ENCODE measurements at places on chromosomes 5 and 9.

GRCh38 chr9:94622087-94622800 lies 17.1 kb downstream of the FBP1 start:
- no peak for DNase-seq

DNA sequence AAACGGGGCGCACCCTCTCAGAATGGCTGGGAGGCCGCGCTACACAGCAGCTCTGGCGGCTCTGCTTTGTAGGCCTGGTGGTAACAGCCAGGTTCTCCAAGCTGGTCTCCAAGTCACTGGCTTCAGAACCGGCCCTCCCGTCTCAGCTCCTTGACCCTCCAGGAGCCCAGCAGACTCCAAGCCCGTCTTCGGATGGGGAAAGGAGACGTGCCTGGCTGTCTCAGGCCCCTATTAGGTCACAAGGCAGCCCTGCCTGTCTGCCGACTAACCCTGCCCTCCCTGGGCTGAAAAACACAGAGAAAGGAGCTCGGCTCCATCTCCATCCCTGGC lies 2.2 kb downstream of the ASB6 start:
- DNase-seq, result no peak

DNA sequence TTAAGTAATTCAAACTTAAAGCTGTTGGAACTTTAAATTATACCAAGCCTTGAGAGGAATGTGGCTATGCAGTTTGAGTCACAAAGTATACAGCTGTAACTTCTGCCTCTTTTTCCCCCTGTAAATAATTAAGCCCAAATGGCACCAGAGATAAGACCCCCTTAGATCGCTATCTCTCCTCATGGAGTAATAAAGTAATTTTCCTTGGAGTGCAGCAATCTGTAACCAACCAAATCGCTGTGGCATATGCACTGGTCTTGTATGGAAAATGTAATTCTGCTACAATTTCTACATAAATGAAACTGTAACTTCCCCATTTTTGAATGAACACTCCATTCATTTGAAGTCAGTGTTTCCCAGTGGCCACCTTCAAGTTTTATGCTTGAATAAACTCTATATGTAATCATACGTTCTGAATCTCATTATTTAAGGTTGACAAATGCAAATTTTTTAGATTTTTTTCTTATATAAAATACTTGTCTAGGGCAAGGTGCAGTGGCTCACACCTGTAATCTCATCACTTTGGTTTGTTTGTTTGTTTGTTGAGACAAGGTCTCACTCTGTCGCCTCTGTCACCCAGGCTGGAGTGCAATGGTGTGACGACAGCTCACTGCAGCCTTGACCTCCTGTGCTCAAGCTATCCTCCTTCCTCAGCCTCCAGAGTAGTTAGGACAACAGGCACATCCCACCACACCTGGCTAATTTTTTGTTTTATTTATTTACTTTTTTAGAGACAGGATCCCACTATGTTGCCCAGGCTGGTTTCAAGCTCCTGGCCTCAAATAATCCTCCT lies 12.3 kb downstream of the SUSD1 start:
- no peak for DNase-seq

GRCh38 chr9:132037458-132037857 lies 42.2 kb downstream of the MED27 start:
- no peak for DNase-seq

DNA sequence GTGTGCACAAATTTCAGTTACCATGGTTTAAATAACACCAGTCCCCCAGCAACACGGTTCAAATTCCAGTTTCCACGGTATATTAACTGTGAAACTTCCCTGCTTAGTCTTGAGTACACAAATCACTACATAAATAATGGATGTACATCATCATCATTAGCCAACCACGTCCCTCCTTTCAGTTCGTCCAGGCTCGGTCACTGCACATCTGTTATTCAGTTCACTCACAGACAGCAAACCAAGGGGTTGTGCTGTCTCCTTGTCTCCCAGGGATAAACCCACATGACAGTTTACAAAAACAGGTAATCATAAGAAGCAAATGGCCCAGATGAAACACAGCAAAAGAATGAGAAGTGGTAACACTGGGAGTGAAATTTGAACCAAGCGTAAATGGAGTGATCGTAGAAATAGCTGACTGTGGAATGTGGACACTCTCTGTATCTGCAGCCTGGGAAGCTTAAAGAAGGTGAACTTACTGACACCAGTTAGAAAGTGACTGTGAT lies 61.0 kb upstream of the RAD23B start:
- DNase-seq, result peak; percentile 63

DNA sequence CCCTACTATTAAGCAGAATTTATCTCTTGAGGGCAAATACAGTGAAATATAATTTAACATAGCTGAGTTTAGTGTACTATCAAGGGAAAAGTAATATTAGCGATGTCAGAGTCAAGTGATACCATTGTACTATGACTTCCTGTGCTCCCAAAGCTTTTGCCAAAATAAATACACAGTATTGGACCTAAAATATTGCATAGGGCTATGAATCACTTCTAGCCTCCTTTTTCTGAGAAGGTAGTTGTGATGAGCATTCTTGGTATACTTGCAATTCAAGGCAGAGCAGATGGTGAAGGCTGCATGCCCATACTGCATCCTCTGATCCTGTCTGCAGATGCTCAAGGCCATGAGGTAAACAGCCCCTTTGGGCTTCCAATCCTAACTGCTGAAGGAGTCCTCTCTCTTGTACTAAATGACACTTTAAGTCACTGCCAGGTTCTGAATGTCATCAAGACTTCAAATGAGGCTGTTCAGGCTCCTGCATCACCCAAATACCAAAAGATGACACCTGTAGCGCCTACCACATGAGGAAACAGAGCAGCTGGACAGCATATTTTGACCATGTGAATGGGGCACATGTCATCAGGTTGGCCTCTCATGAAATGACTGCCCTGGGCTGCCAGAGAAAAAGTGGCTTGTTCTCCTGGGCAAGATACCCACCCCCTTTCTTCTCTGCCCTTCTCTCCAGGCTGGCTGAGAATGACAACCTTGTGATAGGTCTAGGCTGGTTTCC lies 29.7 kb upstream of the PPP2CA start:
- DNase-seq, result no peak

DNA sequence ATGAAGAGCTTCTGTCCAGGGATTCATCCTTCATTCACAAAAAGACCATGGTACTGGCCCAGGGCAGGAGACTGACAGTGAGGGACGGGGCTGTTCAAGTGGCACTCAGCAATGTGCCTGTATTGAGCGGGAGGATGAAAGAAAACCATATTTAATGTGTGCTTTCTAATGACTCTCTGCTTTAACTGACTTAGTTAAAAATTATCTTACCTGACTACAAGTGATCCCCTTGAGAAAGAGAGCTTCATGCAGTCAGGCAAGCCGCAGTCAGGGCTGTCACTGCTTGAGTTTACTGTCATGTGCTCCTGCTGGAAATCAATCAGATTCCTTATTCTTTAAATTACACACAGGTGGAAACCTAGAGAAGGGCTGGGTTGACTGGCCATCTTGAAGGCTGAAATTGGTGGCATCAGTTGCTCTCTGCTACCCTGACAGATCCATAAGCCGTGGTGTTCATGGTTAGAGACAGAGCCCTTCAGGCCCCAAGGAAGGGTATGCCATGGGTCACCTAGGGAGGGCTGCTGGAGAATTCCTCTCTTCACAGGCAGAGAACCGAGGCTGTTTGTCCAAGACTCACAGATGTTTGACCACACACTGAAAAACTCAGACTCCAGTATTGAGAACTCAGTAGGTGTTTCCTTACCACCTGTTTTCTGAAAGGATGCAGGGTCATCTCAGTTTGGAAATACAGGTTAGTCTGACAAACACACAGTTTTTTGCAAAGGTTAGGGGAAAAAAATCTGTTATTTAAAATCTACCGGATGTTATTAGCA lies 70.9 kb downstream of the TRIO start:
- no peak for DNase-seq

GRCh38 chr5:69206528-69207190 lies 17.3 kb downstream of the CENPH start:
- DNase-seq, result peak; percentile 47

GRCh38 chr5:178237431-178238312 lies 5.1 kb upstream of the PHYKPL start:
- no peak for DNase-seq

GRCh38 chr9:89911721-89912604 lies 307.2 kb downstream of the GADD45G start:
- peak; percentile 6 for DNase-seq

GRCh38 chr5:109630093-109630492 lies 59.6 kb upstream of the MAN2A1 start:
- DNase-seq, result peak; percentile 43

- DNase-seq, result no peak
Observed at GRCh38 chr5:80249901-80250300, 5.9 kb downstream of the SERINC5 start.

- no peak for DNase-seq
Observed at GRCh38 chr9:82081496-82081895, 92.9 kb downstream of the SPATA31D1 start.

DNA sequence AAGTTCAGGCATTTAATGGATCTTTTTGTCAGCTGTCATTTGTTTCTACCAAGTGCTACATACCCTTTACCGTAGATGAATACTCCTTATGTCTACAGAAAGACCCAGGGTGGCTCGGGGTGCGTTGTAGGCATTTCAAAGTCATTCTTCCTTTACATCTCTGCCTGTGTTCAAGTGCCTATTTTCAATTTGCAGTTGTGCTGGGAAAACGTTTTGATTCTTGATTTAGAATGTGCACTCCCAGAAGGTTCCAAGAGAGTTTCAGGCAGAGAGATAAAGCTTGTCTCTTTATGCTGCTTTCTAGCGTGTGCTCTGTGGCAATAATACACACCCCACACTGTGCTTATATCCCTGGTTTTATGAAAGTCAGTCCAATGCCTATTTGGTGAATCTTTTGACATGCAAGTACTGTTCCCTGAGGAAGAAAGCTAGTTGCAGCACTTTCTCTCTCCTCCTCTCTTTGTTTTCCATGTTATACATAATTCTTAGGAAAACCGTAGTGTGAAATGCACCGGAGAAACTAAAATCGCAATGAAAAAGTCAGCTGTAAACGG lies 828.1 kb upstream of the ZNF608 start:
- no peak for DNase-seq

DNA sequence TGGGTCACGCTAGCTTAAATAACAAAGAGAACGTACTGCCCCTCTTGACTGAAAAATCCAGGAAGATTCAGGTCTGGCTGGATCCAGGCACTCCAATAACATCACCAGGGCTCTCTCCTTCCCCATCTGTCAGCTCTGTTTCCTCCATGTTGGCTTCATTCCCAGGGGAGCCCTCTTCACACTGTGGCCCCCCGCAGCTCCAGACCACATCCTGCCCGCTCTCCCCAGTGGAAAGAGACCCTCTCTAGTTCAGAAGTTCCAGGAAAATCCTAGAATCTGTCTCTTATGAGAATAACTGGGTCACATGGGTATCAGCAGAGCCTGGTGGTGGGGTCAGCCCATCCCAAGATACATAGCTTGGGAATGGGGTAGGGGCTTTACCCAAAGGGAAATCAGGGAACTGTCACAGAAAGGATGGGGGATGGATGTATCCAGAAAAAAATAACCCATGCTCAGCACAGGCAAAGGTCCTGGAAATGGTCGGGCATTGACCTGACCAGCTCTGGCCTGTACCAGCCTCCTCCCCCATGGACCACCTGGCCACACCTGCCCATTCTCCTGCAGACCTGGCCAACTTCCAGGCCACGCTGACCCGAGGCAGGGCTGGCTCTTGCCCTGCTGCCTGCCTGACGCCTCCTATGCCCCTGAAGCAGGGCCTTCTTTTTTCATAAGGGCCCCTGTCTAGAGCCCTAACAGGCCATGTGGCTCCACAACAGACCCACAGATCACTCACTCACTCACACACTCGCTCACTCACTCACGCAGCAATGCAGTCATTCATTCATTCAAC lies 65.9 kb downstream of the COL23A1 start:
- no peak for DNase-seq

GRCh38 chr5:64707191-64707590 lies 16.9 kb downstream of the SHISAL2B start:
- DNase-seq, result no peak

- DNase-seq, result no peak
Observed at GRCh38 chr5:119264186-119264585, 91.6 kb upstream of the TNFAIP8 start.

GRCh38 chr5:139867581-139867980 lies 72.0 kb downstream of the PSD2 start:
- DNase-seq, result no peak

GRCh38 chr9:90092508-90092907 lies 487.7 kb downstream of the GADD45G start:
- DNase-seq, result no peak

GRCh38 chr5:91277840-91278239 lies 105.3 kb downstream of the ARRDC3 start:
- no peak for DNase-seq

- no peak for DNase-seq
Observed at GRCh38 chr5:142219146-142219545, 105.7 kb downstream of the SPRY4 start.

GRCh38 chr5:86716121-86716520 lies 98.4 kb downstream of the COX7C start:
- DNase-seq, result no peak

GRCh38 chr5:134099288-134099872 lies 15.1 kb upstream of the TCF7 start:
- peak; percentile 41 for DNase-seq

GRCh38 chr5:77146896-77147295 lies 59.8 kb upstream of the ZBED3 start:
- no peak for DNase-seq

DNA sequence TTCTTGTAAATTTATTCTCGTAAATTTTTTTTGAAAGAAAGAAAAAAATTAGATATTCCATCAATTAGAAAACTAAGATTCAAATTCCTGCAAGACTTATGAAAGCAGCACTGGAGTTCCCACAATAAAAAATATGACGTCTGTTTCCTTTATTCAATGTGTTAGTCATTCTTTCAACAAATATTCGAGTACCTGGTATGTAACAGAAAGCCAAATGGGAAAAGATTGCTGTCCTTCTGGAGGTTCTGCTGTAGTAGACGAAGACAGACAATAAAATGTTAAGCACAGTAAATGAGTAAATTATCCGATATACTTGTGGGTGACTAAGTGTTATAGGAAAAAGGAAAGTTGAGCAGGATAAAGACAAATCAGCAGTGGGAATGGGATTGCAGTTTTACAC lies 92.2 kb downstream of the ADAMTSL1 start:
- peak; percentile 47 for DNase-seq

DNA sequence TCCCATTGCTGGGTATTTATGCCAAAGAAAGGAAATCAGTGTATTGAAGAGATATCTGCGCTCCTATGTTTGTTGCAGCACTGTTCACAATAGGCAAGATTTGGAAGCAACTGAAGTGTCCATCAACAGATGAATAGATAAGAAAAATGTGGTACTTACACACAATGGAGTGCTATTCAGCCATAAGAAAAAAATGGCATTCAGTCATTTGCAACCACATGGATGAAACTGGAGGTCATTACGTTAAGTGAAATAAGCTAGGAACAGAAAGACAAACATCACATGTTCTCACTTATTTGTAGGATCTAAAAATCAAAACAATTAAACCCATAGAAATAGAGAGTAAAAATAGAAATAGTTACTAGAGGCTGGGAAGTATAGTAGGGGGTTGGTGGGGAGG lies 1133.1 kb upstream of the ACO1 start:
- DNase-seq, result no peak

- no peak for DNase-seq
Observed at GRCh38 chr5:110561510-110561909, 165.0 kb downstream of the TMEM232 start.

GRCh38 chr9:134661791-134662142 lies 20.2 kb downstream of the COL5A1 start:
- DNase-seq, result no peak

GRCh38 chr5:79932510-79933504 lies 58.3 kb downstream of the MTX3 start:
- no peak for DNase-seq

Measured in amniotic epithelial cell (primary cell).